Right atrium auricular region (tissue), 2 donors: ENCODE measurements at places on chromosomes 5 and 9. TPM values are rescaled to one million over a fixed set of nuclear protein-coding genes. Genes with fewer than 3 reads are reported as not detected.

GRCh38 chr5:43305948-43306565, 7.2 kb downstream of the HMGCS1 start:
- no peak for DNase-seq

DNA sequence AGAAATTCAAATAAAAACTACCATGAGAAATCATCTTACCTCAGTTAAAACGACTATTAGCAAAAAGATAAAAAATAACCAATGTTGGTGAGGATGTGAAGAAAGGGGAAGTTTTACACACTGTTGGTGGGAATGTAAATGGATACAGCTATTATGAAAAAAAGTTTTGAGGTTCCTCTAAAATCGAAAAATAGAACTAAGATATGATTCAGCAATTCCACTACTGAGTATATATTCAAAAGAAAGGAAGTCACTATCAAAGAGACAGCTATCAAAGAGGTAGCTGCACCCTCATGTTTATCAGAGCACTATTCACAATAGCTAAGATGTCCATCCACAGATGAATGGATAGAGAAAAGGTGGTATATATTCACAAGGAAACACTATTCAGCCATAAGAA, 1888.4 kb downstream of the MAT2B start:
- no peak for DNase-seq

DNA sequence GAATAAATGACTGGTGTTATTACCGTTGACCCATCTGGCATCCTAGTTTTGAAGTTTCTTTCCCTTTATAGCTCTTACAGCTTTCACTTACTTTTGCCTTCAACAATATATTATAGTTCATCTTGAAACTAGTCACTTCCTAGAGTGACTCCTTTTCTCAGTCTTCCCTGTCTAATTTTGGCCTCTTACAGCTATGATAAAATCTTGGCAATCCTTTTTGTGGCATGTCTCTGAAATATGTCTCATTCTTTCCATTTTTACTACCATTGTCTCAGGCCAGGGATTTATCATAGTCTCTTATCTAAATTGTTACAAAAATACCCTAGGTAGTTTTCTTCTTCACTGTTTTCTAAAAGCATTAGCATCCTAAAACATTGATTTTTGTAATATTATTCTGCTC, 621.3 kb upstream of the ZNF608 start:
- DNase-seq: no peak

Gene FLT4
- total RNA-seq: 4.2 TPM

DNA sequence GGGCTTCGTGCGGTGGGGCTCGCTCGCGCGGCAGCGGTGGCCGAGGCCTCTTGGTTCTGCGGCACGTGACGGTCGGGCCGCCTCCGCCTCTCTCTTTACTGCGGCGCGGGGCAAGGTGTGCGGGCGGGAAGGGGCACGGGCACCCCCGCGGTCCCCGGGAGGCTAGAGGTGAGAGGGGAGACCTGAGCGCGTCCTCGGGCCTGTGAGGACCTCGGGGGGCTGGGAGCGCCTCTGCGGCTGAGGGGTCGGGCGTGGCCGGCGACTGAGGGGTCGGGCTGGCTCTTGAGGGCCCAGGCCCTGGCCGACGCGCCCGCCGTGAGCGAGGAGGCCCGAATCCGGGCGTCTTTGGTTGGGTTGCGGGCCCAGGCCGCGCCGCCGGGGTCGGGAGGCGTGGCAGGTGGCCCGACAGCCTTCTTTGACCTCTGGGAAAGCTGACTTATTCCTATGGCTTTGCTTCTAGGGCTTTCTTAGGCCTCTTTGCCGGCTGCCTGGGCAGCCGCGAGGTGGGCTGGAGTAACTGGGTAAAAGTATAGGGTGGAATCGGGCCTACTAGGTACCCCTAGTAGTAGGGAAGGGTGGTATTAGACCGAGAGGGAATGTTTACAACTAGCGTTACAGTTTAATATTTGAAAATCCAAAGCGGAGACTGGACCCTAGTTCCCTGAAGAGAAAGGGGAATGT, at the start of gene CANX:
Gene CANX, plus strand, starts transcription at position 33 of the 681 bp plus-strand sequence. CDS start 6,715 bp downstream, outside the sequence.
- DNase-seq: no peak

DNA sequence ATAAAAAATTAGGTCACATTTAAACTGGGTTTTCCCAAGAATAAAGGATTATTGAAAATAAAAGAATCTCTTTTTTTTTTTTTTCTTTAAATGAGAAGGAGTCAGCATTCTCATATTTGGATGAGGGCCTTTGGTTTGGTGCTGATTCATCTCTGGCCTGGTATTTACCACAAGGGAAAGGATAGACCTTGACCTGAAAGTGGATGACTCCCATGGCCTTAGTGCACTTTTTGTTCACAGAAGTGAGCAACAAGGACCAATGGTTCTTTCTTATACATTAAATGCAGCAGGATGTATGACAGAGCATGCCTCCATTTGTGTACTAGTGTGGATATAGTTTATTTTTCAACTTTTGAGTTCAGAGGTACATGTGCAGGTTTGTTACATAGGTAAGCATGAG, 6.9 kb downstream of the YTHDC2 start:
- DNase-seq: no peak

Gene IL33
- 24.4 TPM for total RNA-seq

- no peak for DNase-seq
These were observed 60.4 kb downstream of the WDR41 start for GRCh38 chr5:77431719-77432118.

GRCh38 chr5:78553580-78554353, 94.8 kb downstream of the LHFPL2 start:
- no peak for DNase-seq
